ENCODE measurements at places on chromosomes 4 and X.

DNA sequence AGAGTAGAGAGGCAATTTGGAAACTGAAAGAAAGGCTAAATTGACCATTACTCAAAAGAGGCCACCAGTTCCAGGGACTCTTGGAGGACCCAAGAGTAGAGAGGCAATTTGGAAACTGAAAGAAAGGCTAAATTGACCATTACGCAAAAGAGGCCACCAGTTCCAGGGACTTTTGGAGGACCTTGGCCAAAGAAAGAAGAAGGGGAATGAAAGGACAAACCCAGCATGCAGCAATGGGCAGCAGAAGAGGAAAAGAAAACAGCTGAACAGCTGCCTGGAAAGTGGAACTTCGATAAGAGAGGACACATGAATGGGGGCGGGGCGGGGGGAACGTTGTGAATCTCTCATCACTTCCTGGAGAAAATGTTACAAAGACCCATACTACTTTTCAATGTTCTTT is 80.8 kb downstream of the PALLD start:
- no peak overlapping the region for H3K4me3 ChIP-seq
- H3K4me1 ChIP-seq: no peaks in the 10 kb centered on the region
- no peaks in the 10 kb centered on the region for H3K36me3 ChIP-seq
- no peak for DNase-seq

DNA sequence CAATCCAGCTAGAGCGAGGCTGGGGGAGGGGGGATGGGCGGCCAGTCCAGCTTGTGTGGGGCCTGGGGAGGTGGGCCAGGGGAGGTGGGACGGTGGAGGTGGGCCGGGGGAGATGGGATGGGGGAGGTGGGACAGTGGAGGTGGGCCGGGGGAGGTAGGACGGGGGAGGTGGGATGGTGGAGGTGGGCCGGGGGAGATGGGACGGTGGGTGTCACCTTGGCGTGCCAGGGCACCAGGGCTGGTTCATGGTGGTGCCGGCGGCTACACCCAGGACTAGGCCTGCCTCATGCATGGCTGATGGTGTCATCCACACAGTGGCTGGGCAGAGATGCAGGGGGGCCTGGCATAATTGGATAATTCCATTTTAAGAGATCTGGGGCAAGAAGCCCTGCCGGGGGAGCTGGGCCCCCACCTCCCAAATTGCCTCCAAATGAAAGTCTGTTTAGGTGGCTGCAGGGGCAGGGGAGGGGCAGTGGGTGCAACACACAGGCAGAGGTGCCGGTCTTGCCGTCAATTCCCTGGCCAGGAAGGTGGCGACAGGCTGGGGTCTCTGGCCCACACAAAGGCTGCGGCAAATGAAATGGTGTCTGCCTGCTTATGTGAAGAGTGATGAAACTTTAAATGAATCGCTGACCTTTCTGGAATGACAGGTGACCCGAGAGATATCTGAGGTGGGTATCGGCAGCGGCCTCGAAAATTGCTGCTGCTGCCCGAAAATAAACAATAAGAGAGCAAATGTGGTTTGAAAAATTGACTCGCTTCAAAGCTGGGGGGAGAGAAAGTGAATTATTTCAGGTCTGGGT is 82.1 kb downstream of the FAM53A start:
- H3K36me3 ChIP-seq: no peaks in the 10 kb centered on the region
- H3K27ac ChIP-seq: no peak overlapping the region
- no peak for DNase-seq
- no peak overlapping the region for H3K4me3 ChIP-seq

- H3K36me3 ChIP-seq: no peaks in the 10 kb centered on the region
- DNase-seq: no peak
- H3K27me3 ChIP-seq: no peaks in the 10 kb centered on the region
- H3K27ac ChIP-seq: no peak overlapping the region
- H3K4me1 ChIP-seq: no peaks in the 10 kb centered on the region
Observed at GRCh38 chr4:17058916-17059741, 160.7 kb upstream of the LDB2 start.

- H3K4me1 ChIP-seq: no peaks in the 10 kb centered on the region
- no peaks in the 10 kb centered on the region for H3K36me3 ChIP-seq
- H3K4me3 ChIP-seq: no peak overlapping the region
- H3K27me3 ChIP-seq: no peaks in the 10 kb centered on the region
Observed at GRCh38 chr4:2353222-2354107, 65.0 kb downstream of the ZFYVE28 start.

DNA sequence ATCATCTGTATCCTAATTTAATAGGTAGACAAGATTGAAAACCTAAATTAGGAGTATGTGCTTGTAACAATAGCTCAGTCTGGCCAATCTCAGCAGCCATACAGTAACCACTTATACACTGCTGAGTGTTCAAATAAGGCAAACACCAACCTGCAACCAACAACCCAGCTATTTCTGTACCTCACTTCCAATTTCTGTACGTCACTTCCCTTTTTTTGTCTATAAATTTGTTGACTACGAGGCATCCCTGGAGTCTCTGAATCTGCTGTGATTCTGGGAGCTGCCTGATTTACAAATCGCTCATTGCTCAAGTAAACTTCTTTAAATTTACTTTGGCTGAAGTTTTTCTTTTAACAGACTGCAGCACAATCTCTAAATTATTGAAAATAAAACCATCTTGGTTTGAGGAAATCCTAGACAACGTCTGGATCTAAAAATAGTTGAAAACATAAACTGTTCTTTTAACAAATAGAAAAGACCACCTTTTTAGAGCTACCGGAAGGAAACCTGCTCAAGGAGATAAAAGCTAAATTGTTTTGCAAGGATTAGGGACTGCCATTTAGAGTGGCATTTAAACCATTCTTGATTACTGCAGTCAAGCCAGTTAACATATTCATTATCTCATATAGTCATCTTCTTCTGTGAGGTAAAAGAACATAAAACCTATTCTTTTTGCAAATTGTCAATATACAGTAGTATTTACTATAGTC is 778.1 kb downstream of the SH3BGRL start:
- no peak overlapping the region for H3K27ac ChIP-seq
- no peak overlapping the region for H3K4me3 ChIP-seq
- H3K27me3 ChIP-seq: no peaks in the 10 kb centered on the region
- no peaks in the 10 kb centered on the region for H3K36me3 ChIP-seq
- no peaks in the 10 kb centered on the region for H3K4me1 ChIP-seq
- DNase-seq: no peak

DNA sequence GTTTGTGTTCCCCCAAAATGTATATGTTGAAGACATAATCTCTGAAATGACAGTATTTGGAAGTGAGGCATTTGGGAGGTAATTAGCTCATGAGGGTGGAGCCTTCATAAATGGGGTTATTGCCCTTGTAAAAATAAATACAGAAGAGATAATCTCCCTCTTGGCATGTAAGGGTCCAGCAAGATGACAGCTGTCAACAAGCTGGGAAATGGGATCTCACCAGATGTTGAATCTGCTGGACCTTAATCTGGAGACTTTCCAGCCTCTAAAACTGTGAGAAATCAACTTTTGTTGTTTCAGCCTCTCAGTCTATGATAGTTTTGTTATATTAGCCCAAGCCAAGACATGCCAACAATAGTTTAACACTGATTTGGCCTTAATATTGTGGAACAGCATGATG is 438.2 kb upstream of the PCDH7 start:
- H3K4me3 ChIP-seq: no peak overlapping the region
- H3K36me3 ChIP-seq: no peaks in the 10 kb centered on the region
- H3K27me3 ChIP-seq: no peaks in the 10 kb centered on the region

GRCh38 chr4:3628868-3629175 is 96.6 kb upstream of the LRPAP1 start:
- H3K4me3 ChIP-seq: no peak overlapping the region
- no peaks in the 10 kb centered on the region for H3K36me3 ChIP-seq
- H3K4me1 ChIP-seq: no peaks in the 10 kb centered on the region
- H3K27me3 ChIP-seq: no peaks in the 10 kb centered on the region
- no peak for DNase-seq

DNA sequence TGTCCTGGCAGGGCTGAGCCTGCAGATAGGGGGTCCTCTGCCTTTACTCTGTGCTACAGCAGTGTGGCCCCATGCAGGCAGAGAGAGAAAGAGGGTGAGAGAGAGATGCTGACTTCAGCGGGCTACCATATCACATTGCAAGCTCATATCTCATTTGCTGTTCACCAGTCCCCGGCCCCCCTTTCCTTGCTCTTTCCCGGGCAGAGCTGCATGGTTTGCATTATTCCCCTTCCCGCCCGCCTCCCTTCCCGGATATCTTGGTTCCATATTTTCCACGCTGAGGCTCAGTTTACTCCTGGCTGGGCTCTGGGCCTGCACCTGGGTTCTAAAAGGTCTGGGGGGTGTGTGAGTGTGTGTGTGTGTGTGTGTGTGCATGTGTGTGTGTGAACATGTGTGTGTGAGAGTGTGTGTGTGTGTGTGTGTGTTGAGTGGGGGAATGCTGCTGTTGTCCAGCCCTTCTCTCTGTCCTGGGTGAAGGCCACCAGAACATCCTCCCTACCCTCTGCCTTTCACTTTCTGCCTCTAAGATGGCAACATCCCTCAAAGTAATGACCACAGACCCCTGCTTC is 63.5 kb downstream of the PJA1 start:
- no peaks in the 10 kb centered on the region for H3K36me3 ChIP-seq
- H3K4me3 ChIP-seq: no peak overlapping the region
- no peaks in the 10 kb centered on the region for H3K27me3 ChIP-seq
- H3K27ac ChIP-seq: no peak overlapping the region

DNA sequence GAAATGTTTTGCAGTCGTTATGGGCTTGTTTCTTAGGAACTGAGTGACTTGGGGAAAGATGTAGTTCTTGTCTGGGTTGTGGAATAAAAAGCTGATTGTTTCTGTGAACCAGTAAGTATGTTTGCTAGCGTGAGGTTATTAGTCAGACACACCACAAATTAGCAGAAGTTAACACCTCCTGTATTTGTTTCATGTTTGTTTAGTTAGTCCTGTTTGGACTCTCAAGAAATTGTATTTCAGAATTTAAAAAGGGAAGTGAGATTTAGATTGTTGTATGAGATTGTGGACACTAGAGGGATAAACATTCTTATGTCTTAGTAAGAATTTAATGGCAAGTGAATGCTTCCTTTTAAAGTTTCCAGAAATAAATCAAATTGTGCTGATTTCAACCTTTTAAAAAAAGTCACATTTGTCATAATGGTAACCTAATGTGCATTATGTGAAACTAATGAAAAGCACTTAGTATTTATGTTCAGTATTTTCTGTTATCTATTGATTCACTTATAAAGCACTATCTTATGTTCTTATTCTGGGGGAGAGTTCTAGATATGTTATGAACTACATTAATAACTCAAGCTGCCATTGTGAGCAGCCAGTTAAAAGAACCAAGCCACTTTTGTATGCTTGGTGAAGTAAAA is 25.6 kb downstream of the ATP10D start:
- no peaks in the 10 kb centered on the region for H3K4me1 ChIP-seq
- H3K36me3 ChIP-seq: no peaks in the 10 kb centered on the region
- DNase-seq: no peak
- no peak overlapping the region for H3K27ac ChIP-seq

- no peak for DNase-seq
- H3K36me3 ChIP-seq: peaks cover 6% of the 10 kb centered on the region
- no peaks in the 10 kb centered on the region for H3K27me3 ChIP-seq
- no peak overlapping the region for H3K4me3 ChIP-seq
- no peaks in the 10 kb centered on the region for H3K4me1 ChIP-seq
- no peak overlapping the region for H3K27ac ChIP-seq
Observed at GRCh38 chr4:1381944-1382541, 24.2 kb downstream of the NKX1-1 start.

- no peaks in the 10 kb centered on the region for H3K4me1 ChIP-seq
Observed at GRCh38 chr4:178311997-178312396, 869.8 kb upstream of the AGA start.

GRCh38 chrX:28901637-28902036 is 314.4 kb downstream of the IL1RAPL1 start:
- H3K36me3 ChIP-seq: no peaks in the 10 kb centered on the region
- H3K27ac ChIP-seq: no peak overlapping the region

DNA sequence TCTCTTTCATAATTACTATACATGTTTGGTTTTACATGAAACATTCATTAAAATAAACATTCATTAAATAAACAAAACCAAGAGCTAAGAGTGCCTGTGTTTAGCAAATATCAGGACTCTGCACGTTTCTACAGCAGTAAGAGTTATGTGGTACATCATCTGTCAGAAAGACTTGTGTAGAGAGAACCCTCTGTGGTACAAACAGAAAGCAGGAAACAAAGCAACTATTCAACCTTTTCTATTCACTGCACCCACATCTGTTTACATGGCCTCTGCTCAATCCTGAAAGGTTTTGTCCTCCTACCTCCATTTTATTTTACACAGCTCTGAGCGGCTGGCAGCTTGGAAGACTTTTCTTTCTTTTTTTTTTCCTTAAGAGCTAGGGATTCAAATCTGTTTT is 90.7 kb upstream of the PCDH18 start:
- no peaks in the 10 kb centered on the region for H3K27me3 ChIP-seq
- H3K27ac ChIP-seq: no peak overlapping the region
- no peak for DNase-seq
- H3K4me3 ChIP-seq: no peak overlapping the region
